ENCODE measurements at places on chromosomes 11 and 22.

DNA sequence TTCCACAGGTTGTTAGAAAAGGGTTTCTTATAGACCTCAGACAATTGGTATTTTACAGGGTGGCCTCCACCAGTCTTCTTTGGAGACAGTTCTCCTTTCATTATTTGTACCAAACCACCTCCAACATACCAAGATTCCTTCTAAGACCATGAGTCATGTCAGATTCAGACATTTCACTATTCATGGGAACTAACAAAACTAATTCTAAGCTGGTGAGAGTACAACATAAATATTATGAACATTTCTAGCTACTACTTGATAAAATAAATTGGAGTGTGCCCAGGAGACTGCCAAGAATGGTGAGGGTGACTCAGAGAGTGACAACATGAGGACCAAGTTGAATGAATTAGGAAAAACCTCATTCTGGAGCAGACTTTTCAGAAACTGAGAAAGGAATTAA is 494.6 kb upstream of the LRRC4C start:
- H3K27ac ChIP-seq = no peak overlapping the region
- no peaks in the 10 kb centered on the region for H3K4me1 ChIP-seq
- no peaks in the 10 kb centered on the region for H3K27me3 ChIP-seq

DNA sequence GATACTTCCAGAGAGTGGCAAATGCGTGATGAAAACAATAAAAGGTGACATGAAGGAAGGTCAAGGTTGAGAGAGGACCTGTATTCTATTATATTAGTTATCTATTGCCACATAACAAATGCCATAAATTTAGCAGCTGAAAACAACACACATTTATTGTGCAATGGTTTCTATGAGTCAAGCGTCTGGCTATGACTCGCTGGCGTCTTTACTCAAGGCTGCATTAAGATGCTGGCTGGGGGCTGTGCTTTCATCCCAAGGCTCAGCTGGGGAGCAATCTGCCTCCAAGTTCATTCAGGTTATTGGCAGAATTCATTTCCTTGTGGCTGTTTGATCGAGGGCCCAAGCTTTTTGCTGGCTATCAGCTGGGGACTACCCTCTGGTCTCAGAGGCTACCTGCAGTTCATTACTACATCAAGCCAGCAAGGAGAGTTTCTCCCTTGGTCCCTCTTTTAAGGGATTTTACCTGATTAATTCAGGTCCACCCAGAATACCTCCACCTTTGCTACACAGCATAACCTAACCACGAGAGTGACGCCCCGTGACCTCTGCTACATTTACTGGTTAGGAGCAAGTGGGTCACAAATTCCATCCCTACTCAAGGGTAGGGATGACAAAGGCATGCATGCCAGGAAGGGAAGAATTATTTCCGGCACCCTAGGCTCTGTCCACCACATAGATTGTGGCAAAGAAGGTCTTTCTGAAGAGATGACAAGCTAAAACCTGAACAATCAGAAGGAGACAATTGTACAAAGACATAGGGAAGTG is 549.1 kb downstream of the MN1 start:
- no peak overlapping the region for H3K27ac ChIP-seq
- H3K27me3 ChIP-seq = no peaks in the 10 kb centered on the region
- DNase-seq = peak; percentile 39
- H3K36me3 ChIP-seq = no peaks in the 10 kb centered on the region
- H3K4me3 ChIP-seq = no peak overlapping the region
- peaks cover 7% of the 10 kb centered on the region for H3K4me1 ChIP-seq

DNA sequence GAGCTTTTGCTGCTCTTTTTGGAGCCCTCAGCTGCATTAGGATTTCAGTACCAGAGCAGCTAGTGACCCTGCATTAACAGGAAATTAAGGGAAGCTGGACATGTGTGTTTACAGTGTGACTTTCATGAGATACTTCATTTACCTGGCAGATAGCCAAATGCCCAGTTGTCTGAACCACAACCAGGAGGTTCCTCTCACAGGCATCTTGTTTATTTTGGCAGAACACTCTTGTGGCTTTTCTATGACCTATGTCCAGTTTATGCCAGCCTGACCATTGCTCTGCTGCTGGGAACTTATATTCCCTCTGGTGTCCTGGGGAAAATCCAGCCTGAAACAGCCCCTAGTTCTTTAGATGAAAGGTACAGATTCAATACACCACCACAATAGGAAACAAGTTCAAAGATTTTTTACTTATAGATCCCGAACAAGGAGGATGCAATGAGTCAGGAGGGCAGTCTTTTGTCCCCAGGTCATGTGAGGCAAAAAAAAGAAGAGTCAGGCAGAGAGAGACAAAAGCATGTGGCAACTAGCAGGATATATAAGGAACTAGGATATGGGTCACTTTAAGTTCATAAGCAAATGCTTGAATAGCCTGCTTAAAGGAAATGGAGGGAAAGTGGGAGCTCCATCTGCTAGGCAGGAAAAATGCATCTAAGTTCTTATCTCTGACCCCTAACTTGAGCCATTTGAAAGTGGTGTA is 379.3 kb downstream of the INSC start:
- no peak overlapping the region for H3K4me3 ChIP-seq
- H3K36me3 ChIP-seq = no peaks in the 10 kb centered on the region
- peaks cover 11% of the 10 kb centered on the region for H3K4me1 ChIP-seq

DNA sequence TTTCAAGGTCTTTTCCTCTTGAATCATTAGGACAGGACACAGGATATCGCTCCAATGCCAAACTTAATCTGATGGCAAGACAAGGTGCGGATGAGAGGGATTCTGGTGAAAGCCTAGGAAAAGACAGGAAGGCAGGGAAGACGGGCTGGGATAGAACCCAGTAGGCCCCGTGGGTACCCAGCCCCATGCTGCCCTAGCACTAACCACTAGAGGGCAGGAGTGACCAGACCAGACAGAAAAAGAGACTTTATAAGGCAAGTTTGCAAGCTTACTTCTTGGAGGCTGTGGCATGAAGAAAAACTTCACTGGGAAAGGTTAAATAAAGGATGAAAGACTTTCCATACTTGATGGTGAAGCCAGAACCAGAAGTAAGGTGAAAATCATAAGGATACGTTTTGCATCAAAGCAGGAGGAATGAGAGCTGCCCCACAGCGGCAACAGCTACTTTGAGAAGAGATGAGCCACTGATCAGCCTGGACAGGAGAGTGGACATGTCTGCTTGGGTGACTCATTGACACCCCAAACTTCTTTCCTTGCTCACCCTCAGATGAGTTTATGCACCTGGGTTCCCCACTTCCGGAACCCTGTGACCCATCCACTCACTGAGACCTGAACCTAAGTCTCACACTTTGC is 39.8 kb downstream of the SYN3 start:
- no peaks in the 10 kb centered on the region for H3K36me3 ChIP-seq
- DNase-seq = peak; percentile 51
- no peaks in the 10 kb centered on the region for H3K27me3 ChIP-seq
- no peak overlapping the region for H3K27ac ChIP-seq
- H3K4me1 ChIP-seq = no peaks in the 10 kb centered on the region

DNA sequence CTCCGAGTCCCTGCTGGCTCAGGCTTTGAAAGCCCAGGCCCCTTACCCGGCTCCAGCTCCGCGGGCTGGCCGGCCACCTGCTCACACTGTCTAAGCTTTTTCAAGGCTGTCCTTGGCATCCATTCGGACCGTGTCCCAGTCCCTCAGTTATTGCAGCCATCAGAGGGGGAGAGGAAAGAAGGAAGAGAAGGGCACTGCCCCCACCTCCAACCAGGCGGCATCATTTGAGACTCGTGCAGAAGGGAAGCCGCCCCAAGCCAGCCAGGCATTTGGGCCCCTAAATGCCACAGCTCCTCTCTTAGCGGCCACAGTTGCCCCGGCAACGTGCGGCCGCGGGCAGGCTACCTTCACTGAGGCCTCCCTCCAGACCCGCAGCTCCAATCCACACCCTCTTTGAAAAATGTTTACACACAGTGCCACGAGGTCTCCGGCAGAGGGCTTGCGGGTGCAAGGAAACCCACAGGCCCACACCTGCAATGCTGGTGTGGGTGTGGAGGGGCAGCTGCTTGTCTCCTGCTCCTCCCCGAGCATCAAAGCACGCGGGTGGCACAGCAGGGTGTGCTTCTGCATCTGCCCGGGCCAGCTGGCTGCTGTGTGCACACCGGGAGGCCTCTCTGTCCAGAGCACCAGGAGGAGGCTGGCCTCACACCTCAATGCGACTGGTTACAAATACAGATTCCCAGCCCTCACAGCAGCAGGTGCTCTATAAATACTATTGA is 124.4 kb downstream of the CTTN start:
- H3K4me3 ChIP-seq = no peak overlapping the region
- H3K27me3 ChIP-seq = no peaks in the 10 kb centered on the region
- H3K36me3 ChIP-seq = no peaks in the 10 kb centered on the region
- H3K27ac ChIP-seq = no peak overlapping the region
- H3K4me1 ChIP-seq = no peaks in the 10 kb centered on the region

GRCh38 chr11:18731949-18732821 is 6.2 kb upstream of the IGSF22 start:
- no peaks in the 10 kb centered on the region for H3K27me3 ChIP-seq
- no peak overlapping the region for H3K4me3 ChIP-seq
- peaks cover 6% of the 10 kb centered on the region for H3K4me1 ChIP-seq
- peak; percentile 64 for DNase-seq
- H3K36me3 ChIP-seq = no peaks in the 10 kb centered on the region

DNA sequence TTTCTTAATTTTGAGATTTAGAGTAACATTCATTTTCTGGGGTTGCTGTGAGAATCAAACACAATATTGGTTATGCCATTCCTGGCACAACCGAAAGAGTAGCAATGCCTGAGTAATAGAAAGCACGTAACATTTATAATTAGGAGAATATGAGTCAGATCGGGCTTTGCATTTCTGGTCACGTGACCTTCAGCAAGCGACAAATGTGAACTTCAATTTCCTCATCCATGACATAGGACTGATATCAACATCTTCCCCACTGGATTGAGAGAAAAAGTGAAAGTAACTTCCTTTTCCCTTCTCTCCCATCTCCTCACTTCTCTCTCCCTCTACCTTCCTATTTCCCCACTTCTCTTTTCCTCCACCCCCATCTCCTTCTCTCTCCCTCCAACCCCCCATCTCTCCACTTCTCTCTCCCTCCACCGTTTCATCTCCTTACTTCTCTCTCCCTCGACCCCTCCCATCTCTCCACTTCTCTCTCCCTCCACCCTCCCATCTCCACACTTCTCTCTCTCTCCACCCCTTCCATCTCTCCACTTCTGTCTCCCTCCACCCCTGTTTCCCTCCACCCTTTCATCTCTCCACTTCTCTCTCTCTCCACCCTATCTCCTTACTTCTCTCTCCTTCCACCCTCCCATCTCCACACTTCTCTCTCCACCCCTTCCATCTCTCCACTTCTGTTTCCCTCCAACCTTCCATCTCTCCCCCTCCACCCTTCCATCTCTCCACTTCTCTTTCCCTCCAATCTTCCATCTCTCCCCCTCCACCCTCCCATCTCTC is 33.5 kb upstream of the CAT start:
- H3K27ac ChIP-seq = no peak overlapping the region
- H3K4me3 ChIP-seq = no peak overlapping the region
- DNase-seq = no peak
- no peaks in the 10 kb centered on the region for H3K36me3 ChIP-seq
- H3K4me1 ChIP-seq = no peaks in the 10 kb centered on the region
- H3K27me3 ChIP-seq = no peaks in the 10 kb centered on the region

DNA sequence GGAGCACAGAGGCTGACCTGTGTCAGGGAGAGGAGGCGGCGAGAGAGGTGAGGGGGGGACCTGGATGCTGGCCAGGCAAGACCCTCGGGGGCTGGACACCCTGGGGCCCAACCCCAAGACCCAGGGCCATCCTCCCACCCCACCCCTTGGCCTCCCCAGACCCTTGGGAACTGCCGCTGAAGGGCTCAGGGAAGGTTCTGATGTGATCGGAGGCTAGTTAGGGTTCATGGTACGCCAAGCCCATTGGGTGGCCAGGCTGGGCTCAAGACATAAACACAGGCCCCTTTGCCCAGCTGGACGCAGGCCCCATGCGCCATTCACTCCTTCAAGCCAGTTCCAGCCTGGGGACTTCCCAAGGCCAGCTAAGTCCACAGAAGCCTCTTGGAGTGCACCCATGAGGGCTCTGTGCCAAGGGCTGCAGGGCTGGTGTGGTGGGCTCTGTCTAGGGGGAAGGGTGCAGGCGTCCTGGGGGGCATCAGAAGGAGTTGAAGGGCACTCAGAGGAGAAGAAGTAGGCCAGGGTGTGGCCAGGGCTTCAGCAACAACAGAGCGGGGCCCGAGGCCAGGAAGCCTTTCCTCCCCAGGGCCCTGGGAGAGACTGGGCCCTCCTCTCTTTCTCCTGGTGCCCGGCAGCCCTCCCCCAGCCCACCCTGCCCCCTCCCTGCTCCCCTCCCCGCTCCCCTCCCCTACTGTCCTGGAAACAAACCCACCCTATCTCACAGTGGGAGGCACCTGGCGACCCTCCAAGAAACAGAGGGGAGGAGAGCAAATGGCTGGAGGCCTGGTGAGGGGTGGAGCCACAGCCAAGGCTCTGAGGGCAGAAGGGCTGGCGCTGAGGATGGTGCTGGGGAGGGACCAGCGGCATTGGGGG is 12.9 kb downstream of the TSPAN32 start:
- no peaks in the 10 kb centered on the region for H3K36me3 ChIP-seq
- H3K27me3 ChIP-seq = no peaks in the 10 kb centered on the region
- no peak overlapping the region for H3K4me3 ChIP-seq
- peak overlapping the region; percentile 68 for H3K27ac ChIP-seq

- H3K4me3 ChIP-seq = no peak overlapping the region
- DNase-seq = no peak
- H3K36me3 ChIP-seq = no peaks in the 10 kb centered on the region
- H3K27me3 ChIP-seq = no peaks in the 10 kb centered on the region
- no peak overlapping the region for H3K27ac ChIP-seq
- no peaks in the 10 kb centered on the region for H3K4me1 ChIP-seq
Observed at GRCh38 chr11:124440608-124441007, 4.9 kb downstream of the OR8B8 start.

GRCh38 chr11:93519179-93519578 is 24.0 kb downstream of the SMCO4 start:
- peaks cover 39% of the 10 kb centered on the region for H3K4me1 ChIP-seq
- no peak for DNase-seq
- H3K36me3 ChIP-seq = no peaks in the 10 kb centered on the region
- no peak overlapping the region for H3K4me3 ChIP-seq

GRCh38 chr11:34151166-34151565 is 45.7 kb downstream of the NAT10 start:
- H3K27ac ChIP-seq = no peak overlapping the region
- no peak for DNase-seq
- no peaks in the 10 kb centered on the region for H3K4me1 ChIP-seq
- H3K4me3 ChIP-seq = no peak overlapping the region
- peaks cover 19% of the 10 kb centered on the region for H3K36me3 ChIP-seq
- H3K27me3 ChIP-seq = no peaks in the 10 kb centered on the region

DNA sequence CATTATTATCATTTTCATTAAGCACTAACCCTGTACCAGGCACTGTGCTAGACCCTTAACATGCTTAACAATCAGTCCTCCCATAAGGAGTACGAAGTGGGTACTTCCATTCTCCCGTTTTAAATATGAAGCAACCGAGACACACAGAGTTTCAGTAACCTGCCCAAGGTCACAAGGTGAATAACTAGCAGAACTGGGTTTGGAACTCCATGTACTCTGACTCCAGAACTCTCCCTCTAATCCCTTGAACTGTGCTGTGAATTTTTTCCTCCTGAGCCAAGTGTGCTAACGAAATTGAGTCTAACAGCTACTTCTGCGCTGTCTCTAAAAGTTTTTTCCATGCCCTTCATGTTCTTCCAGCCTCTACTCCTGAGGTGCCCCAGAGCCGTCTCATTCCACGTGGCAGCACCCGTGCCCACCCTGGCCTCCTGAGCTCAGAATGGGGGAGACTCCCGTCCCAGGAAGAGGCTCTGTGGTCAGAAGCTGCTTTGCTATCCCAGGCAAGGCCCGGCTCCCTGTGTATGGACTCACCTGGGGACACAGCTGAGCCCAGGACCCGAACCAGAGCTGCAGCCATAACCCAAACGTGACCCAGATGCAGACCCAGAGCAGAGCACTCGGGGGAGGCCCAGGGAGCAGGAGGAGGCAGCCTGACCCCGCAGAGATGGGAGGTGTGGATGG is 8.6 kb upstream of the TRIM29 start:
- peaks cover 6% of the 10 kb centered on the region for H3K27me3 ChIP-seq
- no peaks in the 10 kb centered on the region for H3K36me3 ChIP-seq
- DNase-seq = no peak
